T-helper 17 cell (primary cell): ENCODE measurements at places on chromosomes 6 and 20. TPM values are rescaled to one million over a fixed set of nuclear protein-coding genes. Genes with fewer than 3 reads are reported as not detected.

The ZSWIM3 gene
- 0.89 TPM for total RNA-seq

DNA sequence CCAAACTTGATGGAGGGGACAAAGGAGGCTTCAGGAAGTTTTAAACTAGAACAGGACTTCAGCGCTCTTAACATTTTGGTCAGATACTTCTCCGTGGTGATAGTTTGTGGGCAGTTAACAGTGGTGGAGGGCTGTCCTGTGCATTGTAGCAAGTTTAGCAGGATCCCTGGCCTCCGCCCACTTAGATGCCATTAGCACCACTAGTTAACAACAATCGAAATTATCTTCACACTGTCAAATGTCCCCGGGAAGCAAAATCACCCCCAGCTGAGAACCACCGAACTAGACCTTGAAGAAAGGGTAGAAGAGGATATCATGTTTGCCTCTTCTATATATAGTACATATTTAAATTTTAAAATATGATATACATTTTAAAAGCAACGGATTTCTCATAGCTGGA lies 13.6 kb downstream of the E2F3 start:
- no peak for DNase-seq
- H3K36me3 ChIP-seq = no peaks in the 10 kb centered on the region
- no peaks in the 10 kb centered on the region for H3K27me3 ChIP-seq

DNA sequence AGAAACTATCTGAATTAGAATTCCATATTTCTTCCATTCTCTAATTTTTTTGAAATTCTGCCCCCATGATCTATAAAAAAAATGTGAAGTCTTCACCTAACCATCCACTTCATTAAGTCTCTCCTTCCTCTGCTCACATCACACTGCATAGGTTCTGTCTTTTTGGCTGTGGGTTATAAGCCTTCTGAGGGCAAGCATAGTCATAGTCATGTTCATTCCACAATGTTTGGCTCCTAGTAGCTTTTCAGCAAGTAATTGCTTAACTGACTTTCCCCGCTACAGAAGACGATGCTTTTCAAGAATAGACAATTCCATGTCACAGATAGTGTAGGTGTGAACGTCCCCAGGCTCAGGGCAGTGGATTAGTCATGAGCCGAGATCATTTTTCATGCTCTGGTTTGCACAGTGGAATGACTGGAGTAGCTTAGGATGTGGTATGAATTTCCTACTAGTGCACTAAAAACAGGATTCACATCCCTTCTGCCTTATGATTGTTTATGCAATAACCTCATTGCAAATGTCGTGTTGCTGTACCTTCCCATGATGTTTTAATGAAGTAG lies 29.1 kb downstream of the WRNIP1 start:
- peaks cover 21% of the 10 kb centered on the region for H3K4me1 ChIP-seq
- H3K4me3 ChIP-seq = no peak overlapping the region
- H3K27me3 ChIP-seq = no peaks in the 10 kb centered on the region
- H3K36me3 ChIP-seq = no peaks in the 10 kb centered on the region
- H3K27ac ChIP-seq = peak overlapping the region; percentile 78

The JPH2 gene
- not detected for total RNA-seq

DNA sequence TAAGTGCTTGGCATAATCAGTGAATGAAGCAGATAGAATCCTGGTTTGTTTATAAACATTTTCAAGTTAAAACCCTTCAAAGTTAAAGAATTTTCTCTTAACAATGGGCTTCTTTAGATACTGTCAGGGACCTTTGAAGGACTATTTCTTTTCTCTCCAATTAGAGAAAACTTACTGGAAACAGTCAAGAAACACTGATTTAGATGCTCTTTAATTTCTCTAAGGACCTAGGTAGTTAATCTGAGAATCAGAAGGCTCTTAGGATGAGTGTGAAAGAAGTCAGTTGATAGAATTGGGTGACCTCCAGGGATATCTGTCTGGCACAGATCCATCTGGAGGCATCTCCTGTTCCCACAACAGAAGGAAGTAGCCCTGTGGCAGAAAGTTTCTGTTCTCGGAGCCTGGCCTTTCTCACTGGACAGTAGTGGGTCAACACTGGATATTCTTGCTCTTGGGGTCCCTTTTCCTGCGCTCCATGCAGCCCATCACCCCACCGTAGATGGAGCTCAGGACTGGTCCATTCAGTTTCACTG lies 22.5 kb downstream of the KIAA0408 start:
- H3K27me3 ChIP-seq = peaks cover 10% of the 10 kb centered on the region
- no peak overlapping the region for H3K27ac ChIP-seq
- H3K4me3 ChIP-seq = no peak overlapping the region
- no peak for DNase-seq
- H3K36me3 ChIP-seq = peaks cover 2% of the 10 kb centered on the region

The ARFGEF3 gene
- 0.03 TPM for total RNA-seq

- DNase-seq = no peak
- H3K36me3 ChIP-seq = no peaks in the 10 kb centered on the region
- H3K27ac ChIP-seq = no peak overlapping the region
- peaks cover 31% of the 10 kb centered on the region for H3K27me3 ChIP-seq
- H3K4me1 ChIP-seq = no peaks in the 10 kb centered on the region
Observed at GRCh38 chr6:112383191-112383590, 36.1 kb downstream of the RFPL4B start.

The CST4 gene
- not detected for total RNA-seq

The SLC22A2 gene
- not detected for total RNA-seq

GRCh38 chr6:16124198-16125180 lies 4.4 kb upstream of the MYLIP start:
- H3K36me3 ChIP-seq = no peaks in the 10 kb centered on the region
- H3K4me3 ChIP-seq = no peak overlapping the region

DNA sequence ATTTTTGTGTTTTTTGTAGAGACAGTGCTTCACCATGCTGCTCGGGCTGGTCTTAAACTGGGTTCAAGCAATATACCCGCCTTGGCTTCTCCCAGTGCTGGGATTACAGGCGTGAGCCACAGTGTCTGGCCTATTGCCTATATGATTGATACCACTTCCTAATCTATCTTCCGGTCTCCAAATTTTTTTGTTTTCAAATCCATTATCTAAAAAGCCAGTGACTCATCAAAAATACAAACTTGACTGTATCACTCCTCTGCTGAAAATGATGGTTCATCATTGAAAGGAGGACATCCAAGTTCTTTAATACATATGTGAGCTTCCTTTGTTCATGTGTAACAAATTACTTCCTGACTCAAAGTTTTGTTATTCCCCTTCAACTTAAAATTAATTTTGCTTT lies 35.5 kb downstream of the FAM8A1 start:
- H3K4me1 ChIP-seq = peaks cover 35% of the 10 kb centered on the region
- H3K36me3 ChIP-seq = peaks cover 11% of the 10 kb centered on the region
- H3K27ac ChIP-seq = peak overlapping the region; percentile 87

DNA sequence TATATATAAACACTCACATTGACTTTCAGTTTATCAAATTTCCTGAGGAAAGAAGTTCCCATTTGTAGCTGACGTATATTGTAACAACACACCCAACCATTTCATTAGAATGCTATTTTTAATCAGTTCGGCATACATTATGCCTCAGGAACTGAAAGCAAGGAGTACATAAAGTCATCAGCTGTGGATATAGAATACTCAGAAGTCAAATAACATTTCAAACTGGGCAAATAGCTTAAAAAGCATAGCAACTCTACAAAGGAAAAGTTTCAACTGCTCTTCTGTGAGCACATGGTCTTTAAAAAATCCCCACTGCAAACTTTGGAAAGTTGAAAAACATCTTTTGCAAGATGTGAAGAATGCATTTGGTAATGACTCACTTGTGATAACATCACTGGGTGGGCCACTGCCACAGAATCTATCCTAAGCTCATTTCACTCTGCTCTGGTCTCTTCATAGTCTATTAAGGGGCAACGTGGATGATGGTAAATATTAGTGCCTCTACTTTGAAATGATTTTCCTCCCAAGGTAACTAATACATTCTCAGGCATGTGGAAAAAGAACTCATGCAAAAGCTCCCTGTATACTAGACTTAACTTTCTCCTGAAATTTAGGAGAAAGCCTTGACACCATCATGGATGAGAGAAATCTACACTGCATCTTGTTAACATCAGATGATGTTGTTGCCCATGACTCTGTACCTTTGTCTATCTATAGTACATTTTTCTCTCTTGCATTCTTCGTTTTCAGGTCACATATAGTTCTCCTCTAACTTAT lies 49.2 kb downstream of the FYN start:
- peak overlapping the region; percentile 97 for H3K27ac ChIP-seq
- DNase-seq = no peak
- H3K36me3 ChIP-seq = peaks cover 3% of the 10 kb centered on the region

- no peak overlapping the region for H3K27ac ChIP-seq
- DNase-seq = no peak
- no peaks in the 10 kb centered on the region for H3K4me1 ChIP-seq
- no peak overlapping the region for H3K4me3 ChIP-seq
- no peaks in the 10 kb centered on the region for H3K36me3 ChIP-seq
- no peaks in the 10 kb centered on the region for H3K27me3 ChIP-seq
Observed at GRCh38 chr6:84633771-84634170, 130.6 kb downstream of the TBX18 start.

- peaks cover 10% of the 10 kb centered on the region for H3K36me3 ChIP-seq
- no peak for DNase-seq
- H3K27ac ChIP-seq = no peak overlapping the region
Observed at GRCh38 chr6:160042014-160042773, 73.3 kb downstream of the IGF2R start.

- peaks cover 23% of the 10 kb centered on the region for H3K4me1 ChIP-seq
- peak overlapping the region; percentile 47 for H3K27ac ChIP-seq
- H3K4me3 ChIP-seq = peak overlapping the region; percentile 93
- H3K27me3 ChIP-seq = peaks cover 46% of the 10 kb centered on the region
- no peak for DNase-seq
Observed at GRCh38 chr6:170288091-170288631, 2.7 kb downstream of the DLL1 start.

The TFAP2C gene
- not detected for total RNA-seq

- no peaks in the 10 kb centered on the region for H3K27me3 ChIP-seq
- peak overlapping the region; percentile 56 for H3K27ac ChIP-seq
- peaks cover 2% of the 10 kb centered on the region for H3K36me3 ChIP-seq
- H3K4me1 ChIP-seq = peaks cover 65% of the 10 kb centered on the region
Observed at GRCh38 chr6:24996269-24996836, 60.6 kb upstream of the RIPOR2 start.

- no peak overlapping the region for H3K4me3 ChIP-seq
- no peaks in the 10 kb centered on the region for H3K36me3 ChIP-seq
- H3K4me1 ChIP-seq = peaks cover 43% of the 10 kb centered on the region
- no peak for DNase-seq
- H3K27me3 ChIP-seq = no peaks in the 10 kb centered on the region
- H3K27ac ChIP-seq = no peak overlapping the region
Observed at GRCh38 chr6:69790629-69791028, 6.2 kb downstream of the LMBRD1 start.

DNA sequence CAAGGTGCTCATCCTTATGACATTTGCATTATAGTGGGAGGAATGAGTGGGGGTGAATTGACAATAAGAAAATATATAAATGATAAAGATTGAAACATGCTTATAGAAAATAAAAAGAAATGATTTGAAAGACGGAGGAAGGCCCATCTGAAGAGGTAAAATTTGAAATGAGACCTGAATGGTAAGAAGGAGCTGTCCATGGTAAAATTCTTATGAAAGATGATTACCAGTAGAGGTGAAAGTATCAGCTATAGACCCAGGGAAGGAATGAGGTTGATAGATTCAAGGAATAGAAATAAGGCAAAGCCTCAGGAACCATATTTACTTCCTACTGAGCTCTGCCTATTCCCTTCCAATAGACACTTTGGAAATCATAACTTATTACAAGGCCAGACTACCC lies 149.7 kb downstream of the HTR1B start:
- H3K36me3 ChIP-seq = no peaks in the 10 kb centered on the region
- no peak overlapping the region for H3K27ac ChIP-seq
- no peak for DNase-seq
- H3K27me3 ChIP-seq = no peaks in the 10 kb centered on the region
- H3K4me1 ChIP-seq = no peaks in the 10 kb centered on the region

DNA sequence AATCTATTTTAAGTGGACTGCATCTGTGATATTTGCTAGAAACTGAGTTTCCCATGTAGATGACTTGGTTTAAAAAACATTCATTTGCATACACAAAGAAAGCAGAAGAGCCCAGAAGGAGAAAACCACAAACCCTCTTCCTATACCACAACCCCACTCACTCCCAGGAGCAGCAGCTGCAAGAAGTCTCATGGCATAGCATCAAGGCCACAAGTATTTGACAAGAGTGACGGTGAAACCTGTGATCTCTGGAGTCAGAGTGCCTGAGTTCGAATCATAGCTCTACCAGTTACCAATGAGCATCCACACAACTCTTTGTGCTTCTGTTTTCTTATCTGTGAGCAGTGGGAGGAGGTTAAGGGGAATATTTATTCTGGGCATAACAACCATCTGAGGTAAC lies 44.7 kb upstream of the SIRPG start:
- peaks cover 4% of the 10 kb centered on the region for H3K4me1 ChIP-seq
- H3K27me3 ChIP-seq = no peaks in the 10 kb centered on the region
- DNase-seq = no peak

GRCh38 chr6:169895000-169895759 lies 143.8 kb downstream of the ERMARD start:
- no peak for DNase-seq
- no peak overlapping the region for H3K27ac ChIP-seq
- H3K36me3 ChIP-seq = peaks cover 4% of the 10 kb centered on the region

GRCh38 chr20:50278684-50279531 lies 88.3 kb downstream of the CEBPB start:
- H3K4me1 ChIP-seq = peaks cover 5% of the 10 kb centered on the region
- no peak overlapping the region for H3K4me3 ChIP-seq
- H3K36me3 ChIP-seq = peaks cover 5% of the 10 kb centered on the region
- H3K27me3 ChIP-seq = peaks cover 49% of the 10 kb centered on the region
- DNase-seq = no peak
- no peak overlapping the region for H3K27ac ChIP-seq

DNA sequence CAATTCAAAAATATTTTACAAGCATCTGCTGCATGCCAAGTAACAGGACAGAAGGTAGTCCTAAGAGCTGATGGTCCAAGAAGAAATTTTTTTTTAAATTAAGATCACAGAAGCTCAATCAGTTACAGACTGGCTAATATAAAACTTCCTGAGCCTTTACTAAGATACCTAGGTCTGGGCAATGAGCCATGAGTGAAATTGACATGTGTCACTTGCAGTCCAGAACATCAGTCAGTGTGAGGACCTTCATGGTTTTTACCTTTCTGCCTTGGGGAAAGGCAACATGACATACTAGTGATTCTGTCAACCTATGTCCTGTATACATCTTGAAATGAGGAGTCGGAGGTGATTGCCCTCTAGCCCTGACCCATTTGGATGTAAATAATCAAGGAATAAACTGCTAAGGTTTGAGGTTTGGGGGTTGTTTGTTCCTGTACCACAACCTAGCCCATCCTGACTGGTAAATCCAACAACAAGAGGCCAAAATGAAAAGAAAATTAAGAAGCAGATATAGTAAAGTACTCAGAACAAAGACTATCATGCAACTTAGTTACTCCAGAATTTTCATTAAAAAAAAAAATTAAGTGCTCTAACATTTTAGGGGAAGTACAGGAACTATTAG lies 70.0 kb downstream of the CNKSR3 start:
- H3K27me3 ChIP-seq = peaks cover 47% of the 10 kb centered on the region
- no peak overlapping the region for H3K27ac ChIP-seq
- no peaks in the 10 kb centered on the region for H3K4me1 ChIP-seq
- no peak overlapping the region for H3K4me3 ChIP-seq
- no peak for DNase-seq

- no peak overlapping the region for H3K4me3 ChIP-seq
- no peak overlapping the region for H3K27ac ChIP-seq
- H3K4me1 ChIP-seq = no peaks in the 10 kb centered on the region
- DNase-seq = no peak
Observed at GRCh38 chr6:143867236-143867635, 3.0 kb downstream of the ZC2HC1B start.

The TGM6 gene
- total RNA-seq = not detected

The LCA5 gene
- 0.10 TPM for total RNA-seq

The LY6G6D gene
- not detected for total RNA-seq

The ZNF311 gene
- total RNA-seq = 0.40 TPM

The RBL1 gene
- 27.1 TPM for total RNA-seq

The SYNJ2 gene
- 45.0 TPM for total RNA-seq

The SOBP gene
- 0.16 TPM for total RNA-seq
